CD4-positive, alpha-beta T cell treated with Interleukin-6 for 4 hours (primary cell): ENCODE measurements at places on chromosomes 2 and 18.

- no peak for DNase-seq
These were observed 53.0 kb upstream of the LRP2 start for GRCh38 chr2:169415233-169415748.

- no peak for DNase-seq
These were observed 91.6 kb downstream of the TTC32 start for GRCh38 chr2:19810148-19810547.

GRCh38 chr2:8671176-8671575 lies 10.7 kb upstream of the ID2 start:
- no peak for DNase-seq

DNA sequence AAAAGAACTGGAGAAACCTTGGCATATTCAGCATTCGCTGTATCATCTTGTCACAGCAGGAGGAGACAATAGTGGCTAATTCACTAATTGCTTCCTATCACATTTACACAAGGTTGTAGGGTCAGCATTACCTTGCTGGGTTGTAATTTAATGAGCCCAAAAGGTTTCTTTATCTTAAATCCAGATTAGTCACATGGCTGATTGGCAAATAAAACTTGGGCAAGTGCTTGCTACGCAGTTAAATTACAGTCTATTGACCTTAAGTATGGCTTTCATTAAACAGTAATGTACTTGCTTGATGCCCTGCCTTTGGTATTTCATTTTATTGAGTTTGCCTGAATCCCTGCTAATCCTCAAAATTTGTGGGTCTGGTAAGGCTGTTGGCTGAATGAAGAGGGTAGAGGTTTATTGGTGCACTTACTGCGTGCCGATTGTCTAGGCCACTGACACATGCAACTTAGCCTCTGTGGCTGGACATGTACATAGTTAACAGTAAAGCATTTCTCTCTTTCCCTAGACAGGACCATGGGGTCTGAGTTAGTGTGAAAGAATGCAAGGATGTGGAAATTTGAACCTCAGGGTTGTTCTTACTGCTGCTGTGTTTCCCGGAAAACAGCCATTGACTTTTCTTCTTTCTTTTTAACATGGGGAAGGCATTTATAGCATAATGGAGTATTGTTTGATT lies 34.3 kb downstream of the FMNL2 start:
- no peak for DNase-seq

- no peak for DNase-seq
These were observed 28.7 kb downstream of the ALK start for GRCh38 chr2:29892585-29893259.

DNA sequence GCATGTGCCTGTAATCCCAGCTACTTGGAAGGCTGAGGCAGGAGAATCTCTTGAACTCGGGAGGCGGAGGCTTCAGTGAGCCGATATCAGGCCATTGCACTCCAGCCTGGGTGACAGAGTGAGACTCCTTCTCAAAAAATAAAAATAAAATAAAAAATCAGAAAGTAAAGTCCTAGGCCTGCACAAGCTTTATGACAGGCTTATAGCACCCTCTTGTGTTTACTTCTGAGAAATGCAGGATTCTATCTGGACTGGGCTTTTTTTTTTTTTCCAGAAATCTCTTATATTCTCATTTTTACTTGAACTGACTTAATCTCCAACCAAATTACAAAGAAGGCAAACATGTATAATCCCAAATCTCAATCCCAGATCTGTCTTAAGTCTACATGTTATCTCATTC lies 26.1 kb upstream of the REG3G start:
- no peak for DNase-seq

GRCh38 chr2:107001062-107001461 lies 115.1 kb upstream of the ST6GAL2 start:
- DNase-seq = no peak

- no peak for DNase-seq
These were observed 84.6 kb downstream of the HS1BP3 start for GRCh38 chr2:20566331-20566730.

DNA sequence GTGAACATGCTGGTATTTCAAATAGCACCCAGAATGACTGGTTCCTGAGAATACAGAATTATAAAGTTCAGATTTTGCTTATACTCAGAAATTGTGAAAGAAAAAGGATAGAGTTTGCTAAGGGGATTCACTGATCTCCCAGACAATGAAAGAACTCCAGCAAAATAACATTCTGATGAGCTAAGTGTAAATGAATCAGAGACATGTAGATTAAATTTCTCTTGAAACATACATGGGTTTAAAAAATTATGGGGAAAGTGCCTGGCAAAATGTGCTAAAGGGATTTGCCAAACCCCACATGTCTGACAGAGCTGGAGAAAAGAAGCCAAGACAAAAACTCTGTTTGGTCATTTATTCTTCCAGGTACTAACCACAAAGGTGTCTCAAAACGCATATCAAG lies 116.3 kb downstream of the FTCDNL1 start:
- DNase-seq = no peak

DNA sequence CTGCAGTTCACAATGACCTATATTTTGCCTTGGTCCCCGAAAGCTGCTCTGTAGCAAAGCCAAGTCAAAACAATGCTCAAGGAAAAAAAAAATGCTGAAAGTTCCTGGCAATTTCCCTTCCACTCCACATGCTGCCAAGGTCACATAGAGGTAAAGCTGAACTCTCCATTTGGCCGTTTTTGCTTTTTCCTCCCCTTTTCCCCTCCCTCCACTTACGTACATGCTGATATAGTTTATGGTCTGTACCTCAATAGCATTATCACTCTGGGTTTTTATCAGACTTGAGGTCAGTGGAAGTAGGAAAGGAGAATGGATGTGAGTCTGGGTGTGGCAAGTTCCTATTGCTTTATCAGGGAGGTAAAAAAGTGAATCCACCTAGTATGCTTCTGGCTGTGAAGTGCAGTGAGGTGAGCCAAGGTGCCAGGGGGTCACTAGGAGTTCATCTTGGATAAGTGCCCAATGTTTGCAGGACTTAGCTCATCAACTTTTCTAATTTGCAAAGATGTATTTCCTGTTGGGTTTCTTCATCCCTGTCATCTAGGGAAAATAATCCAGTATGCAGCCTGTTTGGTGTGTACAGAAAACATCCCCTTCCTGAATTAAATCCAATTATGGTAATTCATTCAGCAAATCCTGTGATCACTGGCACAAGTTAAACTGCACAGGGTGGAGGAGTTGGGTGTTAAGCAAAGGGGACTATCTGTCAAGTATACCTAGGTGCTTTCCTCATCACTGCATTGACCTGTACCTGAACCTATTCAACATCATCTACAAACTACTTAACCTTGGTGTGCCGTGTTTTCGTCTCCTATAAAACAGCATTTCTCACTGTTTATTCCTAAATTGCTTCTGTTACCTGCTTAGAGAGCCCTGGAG lies 124.3 kb upstream of the CYP26B1 start:
- no peak for DNase-seq

- DNase-seq = no peak
These were observed 94.4 kb upstream of the MBOAT2 start for GRCh38 chr2:9097892-9098291.

DNA sequence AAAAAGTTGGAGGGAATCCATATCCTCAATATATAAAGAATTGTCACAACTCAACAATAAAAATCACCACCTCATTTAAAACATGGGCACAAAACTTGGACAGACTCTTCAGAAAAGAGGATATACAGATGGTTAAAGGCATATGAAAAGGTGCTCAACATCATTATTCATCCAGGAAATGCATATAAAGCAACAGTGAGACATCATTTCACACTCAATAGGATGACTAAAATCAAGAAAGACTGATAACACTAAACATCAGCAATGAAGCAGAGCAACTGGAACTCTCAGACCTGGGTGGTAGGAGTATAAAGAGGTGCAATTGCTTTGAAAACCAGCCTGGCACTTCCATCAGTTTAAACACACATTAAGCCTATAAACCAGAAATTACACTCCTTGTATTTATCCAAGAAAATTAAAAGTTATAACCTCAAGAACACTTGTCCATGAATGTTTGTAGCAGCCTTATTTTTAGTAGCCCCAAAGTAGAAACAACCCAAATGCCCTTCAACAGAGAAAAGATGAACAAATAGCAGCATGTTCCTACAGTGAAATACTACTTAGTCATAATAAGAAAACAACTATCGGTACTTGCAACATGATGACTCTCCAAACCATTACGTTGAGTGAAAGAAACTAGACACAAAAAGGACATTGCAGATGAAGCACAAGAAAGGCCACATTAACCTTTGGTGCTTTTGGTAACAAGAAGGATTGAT lies 79.1 kb upstream of the TANC1 start:
- DNase-seq = no peak

GRCh38 chr2:16166327-16166981 lies 226.1 kb downstream of the MYCN start:
- no peak for DNase-seq
